Mucosa of descending colon (tissue), 3 donors: ENCODE measurements at places on chromosomes 16 and 17.

DNA sequence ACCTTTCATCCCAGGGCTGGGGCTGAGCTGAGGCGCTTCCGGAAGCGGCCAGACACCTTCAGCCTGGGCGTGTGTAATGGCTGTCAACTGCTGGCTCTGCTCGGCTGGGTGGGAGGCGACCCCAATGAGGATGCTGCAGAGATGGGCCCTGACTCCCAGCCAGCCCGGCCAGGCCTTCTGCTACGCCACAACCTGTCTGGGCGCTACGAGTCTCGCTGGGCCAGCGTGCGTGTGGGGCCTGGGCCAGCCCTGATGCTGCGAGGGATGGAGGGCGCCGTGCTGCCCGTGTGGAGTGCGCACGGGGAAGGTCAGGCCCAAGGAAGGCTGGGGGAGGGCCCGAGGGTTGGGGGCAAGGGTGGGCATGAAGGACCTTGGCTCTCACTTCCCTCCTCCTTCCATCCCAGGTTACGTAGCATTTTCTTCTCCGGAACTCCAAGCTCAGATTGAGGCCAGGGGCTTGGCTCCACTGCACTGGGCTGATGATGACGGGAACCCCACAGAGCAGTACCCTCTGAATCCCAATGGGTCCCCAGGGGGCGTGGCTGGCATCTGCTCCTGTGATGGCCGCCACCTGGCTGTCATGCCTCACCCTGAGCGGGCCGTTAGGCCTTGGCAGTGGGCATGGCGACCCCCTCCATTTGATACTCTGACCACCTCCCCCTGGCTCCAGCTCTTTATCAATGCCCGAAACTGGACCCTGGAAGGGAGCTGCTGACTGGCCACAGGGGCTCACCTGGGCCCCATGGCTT, 19.6 kb downstream of the PFAS start:
- DNase-seq, result no peak

GRCh38 chr16:80744856-80745255, 59.5 kb downstream of the CDYL2 start:
- DNase-seq, result no peak

DNA sequence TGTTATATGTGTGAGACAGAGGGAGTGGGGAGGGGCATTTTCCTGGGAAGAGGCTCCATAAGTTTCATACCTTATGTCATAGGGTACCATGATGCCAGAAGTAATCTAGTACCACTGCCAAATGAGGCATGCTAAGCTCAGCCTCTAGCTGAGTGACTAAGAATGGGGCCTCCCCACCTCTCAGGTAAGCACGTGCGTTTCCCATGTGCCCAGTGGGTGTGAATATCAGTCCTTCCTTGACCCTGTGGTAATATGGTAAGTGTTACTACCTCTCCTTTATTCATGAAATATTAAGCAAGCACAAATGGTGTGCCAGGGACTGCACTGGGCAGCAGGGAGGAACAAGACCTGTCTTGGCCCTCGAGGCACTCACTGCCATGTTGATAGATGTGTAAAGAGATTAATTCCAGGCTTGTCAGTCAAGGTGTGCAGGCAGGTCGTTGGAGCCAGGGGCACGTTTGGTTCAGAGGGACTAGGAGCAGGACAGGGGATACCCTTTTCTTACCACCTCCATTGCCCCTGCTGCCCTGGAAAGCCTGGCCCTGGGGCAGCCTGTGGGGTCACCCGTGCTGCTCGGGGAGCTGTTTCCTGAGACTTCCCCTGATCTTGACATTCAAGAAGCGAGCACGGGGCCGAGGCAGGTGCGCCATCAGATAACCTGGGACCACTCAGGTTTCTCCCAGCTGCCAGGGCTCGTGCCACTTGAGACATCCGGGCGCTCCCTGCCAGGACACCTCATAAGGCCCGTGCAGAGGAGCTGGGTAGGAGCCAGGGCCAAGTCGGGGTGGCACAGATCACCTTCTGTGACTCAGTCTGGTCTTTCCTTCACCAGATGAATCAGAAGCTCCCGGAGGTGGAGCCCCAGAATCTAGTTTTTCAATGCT, 8.8 kb downstream of the RSAD1 start:
- DNase-seq, result no peak

- peak; percentile 55 for DNase-seq
Measured at GRCh38 chr16:20866145-20866772, 33.9 kb downstream of the DCUN1D3 start.

- DNase-seq, result no peak
Measured at GRCh38 chr17:31570231-31570630, 178.8 kb downstream of the RAB11FIP4 start.

- no peak for DNase-seq
Measured at GRCh38 chr17:42655528-42655927, 3.6 kb upstream of the TUBG2 start.

DNA sequence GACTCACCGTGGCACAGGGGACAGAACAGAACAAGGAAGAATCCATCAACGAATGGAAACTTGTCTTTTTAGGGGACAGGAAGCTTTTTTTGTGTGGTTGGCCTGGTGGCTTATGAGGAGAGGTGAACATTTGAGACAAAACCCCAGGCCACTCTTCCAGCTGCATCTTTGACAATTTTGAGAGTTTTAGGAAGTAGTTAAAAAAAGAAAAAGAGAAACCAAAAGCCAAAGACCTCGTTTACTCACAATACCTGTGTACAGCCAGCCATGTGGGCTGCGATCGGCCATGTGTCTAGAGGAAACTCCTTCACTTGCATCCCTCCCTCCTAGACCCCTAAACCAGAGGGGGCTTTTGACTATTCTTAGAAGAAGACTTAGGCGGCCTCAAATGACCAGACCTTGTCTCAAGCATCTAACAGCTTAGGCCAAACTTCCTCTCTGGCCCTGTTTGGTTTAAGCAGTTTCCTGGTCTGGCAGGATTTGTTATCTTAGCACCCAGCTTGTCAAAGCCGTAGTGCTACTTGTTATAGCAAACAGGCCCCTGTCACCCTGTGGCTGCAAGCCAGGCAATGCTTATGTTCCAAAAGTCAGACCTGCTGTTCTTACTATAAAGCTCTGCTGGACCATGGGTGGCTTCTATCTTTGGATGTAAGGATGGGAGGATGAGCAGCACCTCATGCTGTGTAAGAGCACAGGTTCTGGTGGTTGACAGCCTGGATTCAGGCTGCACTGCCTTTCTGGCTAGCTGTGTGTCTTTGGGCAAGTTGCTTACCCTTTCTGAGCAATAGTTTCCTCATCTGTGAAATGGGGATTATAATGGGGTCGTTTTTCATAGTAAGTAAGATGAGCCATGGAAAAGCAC, 17.7 kb downstream of the KSR1 start:
- DNase-seq, result no peak

- DNase-seq, result peak; percentile 85
Measured at GRCh38 chr16:3364774-3365427, 9.2 kb downstream of the OR2C1 start.

DNA sequence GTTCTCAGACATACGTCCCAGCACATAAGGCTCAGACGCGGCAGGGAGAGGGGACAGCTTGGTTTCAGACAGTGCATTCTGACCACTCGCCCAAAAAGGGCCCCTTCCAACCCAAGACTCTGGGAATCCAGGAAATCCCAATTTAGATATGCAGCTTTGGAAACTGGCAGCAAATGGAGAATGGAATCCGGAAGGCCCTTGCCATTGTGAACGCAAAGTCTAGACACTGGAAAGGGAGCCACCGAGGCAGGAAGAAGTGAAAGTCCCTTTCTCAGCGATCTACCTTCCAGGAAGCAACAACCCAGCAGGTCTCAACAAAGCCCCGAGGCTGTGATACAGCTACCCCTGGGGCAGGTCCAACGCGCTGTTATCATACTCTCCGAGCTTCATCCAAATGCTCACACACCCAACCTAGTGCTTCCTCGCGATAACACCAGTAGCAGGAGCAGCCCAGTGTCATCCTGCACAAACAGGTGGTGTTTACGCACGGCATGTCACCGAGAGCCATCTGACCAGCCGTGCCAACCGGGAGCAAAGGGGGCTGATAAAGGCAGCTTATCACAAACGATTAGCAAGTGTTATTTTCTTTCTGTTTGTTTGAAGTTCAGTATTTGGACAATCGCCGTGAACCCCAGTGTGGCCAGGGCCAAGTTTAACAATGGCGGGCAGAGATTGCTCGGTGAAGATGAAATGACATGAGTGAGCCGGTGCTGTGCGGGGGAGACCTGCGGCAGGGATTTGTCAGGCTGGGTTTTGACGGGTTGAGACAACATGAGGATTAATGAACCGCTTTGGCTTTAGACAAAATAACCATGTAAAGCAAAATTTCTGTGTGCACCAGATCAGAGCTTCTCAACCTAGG, 240.6 kb downstream of the FOXL1 start:
- DNase-seq, result no peak

DNA sequence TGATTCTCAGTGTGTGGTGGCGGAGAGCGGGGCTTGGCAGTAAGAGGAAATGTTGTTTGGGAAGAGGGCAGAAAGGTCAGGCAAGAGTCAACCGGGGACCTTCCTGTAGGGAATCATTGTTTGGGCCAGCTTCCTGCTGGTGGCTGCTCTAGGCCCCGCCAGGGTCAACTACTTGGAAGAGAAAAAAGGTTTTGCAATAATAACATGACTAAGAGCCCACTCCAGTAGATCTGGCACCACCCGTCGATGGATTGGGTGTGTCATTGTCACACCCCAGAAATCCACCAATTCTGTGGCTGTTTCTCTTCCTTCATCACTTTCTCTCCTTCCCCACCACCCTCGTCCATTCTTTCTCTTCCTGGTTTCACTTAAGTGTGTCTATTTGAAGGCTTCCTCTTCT, 4.2 kb upstream of the KRT24 start:
- DNase-seq, result no peak

DNA sequence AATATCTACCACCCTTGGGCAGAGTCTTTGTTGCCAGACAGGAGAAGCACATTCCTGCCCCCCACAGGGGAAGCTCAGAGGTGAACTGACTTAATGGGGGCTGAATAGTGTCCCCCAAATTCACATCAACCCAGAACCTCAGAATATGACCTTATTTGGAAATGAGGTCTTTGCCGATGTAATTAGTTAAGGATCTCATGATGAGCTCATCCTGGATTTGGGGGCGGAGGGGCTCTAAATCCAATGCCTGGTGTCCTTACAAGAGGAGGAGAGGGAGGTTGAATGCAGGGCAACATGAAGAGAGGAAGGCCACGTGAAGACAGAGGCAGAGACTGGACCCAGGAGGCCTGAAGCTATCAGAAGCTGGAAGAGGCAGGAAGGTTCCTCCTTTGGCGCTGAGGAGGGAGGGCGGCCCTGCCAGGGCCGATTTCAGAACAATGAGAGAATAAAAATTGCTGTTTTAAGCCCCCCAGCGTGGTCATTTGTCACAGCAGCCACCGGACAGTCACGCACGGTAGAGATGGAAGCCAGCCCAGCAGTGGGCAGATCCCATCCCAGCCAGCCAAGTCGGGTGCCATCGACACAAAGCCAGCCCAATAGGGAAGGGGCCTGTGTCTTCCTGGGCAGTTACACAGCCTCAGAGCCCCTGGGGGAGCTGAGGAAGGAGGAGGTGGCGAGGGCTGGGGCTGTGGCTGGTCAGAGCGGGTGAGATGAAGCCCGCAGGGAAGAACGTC, 21.3 kb downstream of the C16orf74 start:
- DNase-seq, result no peak

DNA sequence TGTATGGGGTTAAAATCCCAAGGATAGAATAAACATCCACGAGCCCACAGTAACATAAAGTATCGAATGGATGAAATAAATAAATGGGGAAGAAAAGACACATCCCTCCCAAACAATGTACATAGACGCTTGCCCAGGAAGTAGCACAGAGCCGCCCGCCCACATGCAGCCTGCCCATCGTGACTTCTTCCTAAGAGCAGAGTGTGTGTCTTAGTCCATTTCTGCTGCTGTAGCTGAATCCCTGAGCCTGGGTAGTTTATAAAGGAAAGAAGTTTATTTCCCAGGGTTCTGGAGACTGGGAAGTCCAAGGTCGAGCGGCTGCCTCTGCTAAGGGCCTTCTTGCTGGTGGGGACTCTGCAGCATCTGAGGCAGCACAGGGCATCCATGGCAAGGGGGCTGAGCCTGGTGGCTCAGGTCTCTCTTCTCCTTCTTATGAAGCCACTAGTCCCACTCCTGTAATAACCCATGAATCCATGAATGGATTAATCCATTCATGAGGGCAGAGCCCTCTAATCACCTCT, 39.4 kb upstream of the ZNF469 start:
- peak; percentile 1 for DNase-seq

DNA sequence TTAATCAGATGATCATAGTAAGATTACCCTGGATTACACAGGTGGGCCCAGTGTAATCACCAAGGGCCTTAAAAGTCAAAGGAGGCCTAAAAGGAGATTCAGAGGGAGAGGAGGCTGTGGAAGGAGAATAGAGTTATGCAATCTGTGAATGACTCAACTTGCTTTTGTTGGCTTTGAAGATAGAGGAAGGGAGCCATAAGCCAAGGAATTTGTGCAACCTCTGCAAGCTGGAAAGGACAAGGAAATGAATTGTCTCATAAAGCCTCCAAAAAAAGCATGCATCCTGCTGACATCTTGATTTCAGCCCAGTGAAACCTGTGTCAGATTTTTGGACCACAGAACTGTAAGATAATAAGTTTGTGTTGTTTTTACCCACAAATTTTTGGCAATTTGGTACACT, 109.6 kb downstream of the CNTNAP4 start:
- DNase-seq, result no peak

DNA sequence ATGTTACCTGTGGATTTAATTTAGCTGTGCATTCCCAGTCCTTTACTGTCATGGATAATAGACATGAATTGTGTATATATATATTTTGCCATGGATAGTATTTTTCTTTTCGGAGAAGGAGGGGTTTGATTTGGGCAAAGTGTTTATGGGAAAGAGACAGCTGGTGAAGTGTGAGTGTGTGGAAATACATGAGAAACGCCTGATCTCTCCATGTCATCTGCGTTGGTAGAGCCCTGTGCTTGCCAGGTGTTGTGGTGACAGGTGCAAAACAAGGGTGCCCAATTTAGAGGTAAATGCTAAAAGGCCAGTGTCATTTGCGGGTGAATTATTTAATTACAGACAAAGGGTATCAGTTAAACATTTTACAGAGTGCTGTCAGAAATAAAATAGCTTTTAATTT, 23.4 kb downstream of the NDEL1 start:
- no peak for DNase-seq

DNA sequence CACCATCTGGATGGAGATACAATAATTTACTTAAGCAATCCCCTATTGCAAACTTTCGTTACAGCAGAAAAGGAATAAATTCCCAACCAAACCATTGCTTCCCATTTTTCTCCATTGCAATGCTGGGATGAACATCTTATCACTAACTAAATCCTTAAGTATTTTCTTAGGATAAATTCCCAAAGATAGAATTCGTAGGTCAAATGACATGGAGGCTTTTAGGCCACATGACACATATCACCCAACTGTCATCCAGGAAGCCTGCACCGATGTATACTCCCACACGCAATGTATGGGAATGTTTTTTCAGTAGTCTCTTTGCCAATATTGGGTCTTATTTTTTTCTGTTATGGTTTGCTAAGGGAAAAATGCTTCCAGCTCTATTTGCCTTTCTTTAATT, 1.6 kb upstream of the TLCD2 start:
- no peak for DNase-seq
